ENCODE measurements at places on chromosomes 12 and 14.

DNA sequence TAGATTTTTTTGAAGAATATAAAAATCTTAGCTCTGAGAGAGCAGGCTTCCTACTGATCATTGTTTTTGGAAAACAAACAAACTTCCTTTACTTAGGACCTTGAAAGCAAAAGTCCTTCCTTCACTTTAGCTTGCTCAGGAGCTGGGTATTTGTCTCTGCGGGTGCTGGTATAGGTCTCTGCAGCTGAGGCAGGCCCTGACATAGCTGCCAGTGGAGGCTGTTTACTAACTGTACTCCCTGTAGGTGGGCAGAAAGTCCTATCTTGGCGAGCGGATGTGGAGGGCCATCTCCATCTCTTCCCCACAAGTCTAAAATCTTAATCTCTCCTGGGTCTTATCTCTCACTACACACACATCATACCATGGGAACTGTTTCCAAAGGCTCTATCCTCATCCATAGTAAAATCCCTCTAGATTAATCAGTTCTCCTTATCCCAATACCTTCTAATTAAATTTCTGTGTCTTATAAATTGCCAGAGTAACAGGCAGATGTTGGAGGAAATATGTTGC is 4.1 kb upstream of the MIA2 start:
- no peak for DNase-seq

DNA sequence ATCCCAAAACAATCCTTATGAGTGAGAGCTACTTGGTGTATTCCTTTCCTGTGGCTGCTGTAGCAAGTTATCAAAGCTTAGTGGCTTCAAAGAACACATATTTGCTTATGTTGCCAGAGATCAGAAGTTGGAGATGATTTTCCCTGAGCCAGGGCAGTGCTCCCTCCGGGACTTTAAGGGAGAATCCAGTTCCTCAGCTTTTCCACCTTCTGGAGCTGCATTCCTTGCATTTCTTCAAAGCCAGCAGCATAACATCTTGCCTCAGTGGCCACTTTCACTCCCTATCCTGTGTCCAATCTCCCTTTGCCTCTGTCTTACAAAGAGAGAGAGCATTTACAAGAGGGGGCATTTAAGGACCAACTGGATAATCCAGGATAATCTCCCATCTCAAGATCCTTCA is 33.7 kb downstream of the P2RX7 start:
- no peak for DNase-seq

DNA sequence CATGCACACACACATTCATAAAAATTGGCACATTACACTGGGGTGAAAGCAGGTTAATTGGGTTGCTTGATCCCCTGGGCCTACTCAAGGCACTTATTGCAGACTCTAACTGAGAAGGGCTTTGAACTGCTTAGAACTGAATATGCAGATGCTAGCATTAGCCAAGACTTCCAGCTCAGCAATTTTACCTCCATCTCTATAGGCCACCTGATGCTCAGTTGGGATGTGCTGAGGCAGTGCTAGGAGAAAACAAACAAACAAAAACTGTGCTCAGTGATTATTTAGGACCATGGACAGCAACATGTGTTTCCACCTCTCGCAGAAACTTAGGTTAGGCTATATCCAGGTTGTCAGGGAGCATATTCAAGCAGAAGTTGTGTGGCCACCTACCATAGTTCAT is 124.8 kb upstream of the WSCD2 start:
- no peak for DNase-seq

DNA sequence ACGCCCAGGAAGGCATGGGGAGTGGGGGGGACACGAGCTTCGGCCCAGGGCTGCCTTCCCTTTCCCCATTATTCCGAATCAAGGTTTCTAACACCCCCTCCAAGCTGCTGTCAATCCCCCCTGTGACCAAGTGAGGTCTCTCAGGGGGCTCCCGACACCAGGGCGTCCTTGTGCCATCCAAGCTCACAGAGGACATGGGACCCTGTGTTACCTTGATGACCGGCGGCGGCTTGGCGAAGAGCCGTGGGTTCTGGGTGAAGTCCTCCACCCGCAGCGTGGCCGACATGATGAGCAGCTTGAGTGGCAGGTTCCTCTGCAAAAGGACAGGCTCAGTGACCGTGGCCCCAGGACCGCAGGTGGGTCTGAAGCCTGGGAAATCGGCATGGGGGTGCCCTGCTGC is 20.3 kb downstream of the DHX37 start:
- DNase-seq = no peak

DNA sequence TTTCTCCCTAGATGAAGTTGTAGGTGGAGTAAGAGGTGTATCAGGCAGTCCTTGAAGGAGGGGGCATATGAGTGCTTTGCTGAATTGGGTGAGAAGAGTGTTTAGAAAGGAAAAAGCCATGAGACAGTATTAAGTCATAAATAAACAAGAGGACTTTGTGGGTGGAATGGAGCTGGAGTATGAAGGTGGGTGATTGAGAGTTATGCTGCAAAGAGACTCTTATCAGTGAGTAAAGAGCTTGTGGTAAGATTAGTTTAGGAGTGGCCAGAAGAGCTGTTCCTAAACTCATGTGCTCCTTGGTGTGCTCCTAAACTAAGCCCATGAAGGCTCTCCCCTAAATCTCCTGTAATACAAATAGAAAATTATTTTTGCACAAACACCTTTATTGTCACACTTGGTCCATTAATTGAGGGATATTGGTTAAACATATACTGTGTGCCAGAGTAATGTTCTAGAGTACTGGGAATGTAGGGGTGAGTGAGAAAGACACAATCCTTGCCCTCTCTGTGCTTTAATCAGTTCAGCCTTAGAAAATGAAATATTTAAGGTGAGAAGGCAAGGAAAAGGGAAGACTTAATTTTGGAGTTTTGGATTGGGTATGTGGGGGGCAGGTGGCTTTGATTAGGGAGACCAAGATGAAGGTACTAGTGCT is 9.8 kb downstream of the CHPT1 start:
- no peak for DNase-seq

- DNase-seq = no peak
Measured at GRCh38 chr12:50979369-50980052, 27.2 kb downstream of the HIGD1C start.

DNA sequence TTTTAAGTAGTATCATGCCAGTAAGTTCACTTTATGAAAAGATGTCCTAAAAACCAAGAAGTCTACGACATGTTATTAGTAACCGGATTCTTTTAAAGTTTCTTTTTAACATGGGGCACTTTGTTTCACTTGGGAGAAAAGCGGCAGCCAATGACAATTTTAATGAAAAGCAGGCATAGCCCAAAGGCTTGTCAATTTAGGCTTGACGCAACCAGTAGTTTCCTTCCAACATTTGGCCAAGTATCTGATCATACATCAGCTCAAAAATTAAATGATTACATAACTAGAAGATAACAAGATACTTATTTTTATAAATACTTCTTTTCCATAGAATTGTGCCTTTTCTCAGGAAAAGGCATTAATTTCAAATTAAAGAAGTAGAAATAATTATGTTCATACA is 112.8 kb downstream of the TXNDC16 start:
- no peak for DNase-seq

DNA sequence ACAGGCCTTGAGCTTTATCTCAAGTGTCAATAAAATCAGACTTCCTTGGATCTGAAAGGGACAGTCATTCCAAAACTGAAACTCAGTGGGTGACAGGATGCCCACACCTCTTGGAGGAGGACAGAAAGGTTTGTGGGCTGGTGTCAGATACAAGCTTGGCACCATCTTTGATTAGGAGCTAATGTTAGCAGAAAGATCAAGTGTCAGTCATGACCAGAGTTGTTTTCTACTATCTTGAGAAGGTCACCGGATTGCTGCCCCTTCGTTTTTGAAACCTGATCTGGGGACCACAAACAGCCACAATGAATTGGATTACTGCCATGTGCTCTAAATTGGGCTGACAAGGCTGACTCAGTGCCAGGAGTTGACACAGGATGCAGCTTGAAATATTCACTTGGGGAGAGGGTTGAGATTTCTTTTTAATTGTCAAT is 88.3 kb downstream of the OTOGL start:
- no peak for DNase-seq

GRCh38 chr12:3150308-3150670 is 73.1 kb downstream of the TSPAN9 start:
- no peak for DNase-seq

DNA sequence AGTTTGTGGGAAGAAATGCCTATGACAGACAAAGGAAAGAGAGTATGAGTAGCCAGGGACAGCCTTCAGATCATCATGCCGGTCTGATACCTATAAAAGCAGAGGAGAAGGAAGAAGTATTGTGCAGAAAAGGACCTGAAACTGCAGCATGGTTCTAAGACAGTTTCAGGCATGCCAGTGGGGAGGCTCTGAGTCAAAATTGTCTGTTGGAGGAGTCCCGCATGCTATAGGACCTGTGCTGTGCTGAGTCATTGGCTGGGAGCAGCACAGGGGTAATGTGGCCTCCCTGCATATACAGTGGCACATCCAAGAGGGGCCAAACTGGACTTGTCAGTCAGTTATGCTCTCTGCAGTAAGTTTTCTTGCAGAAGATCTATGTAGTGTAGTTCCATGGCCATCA is 40.7 kb downstream of the NEUROD4 start:
- no peak for DNase-seq

GRCh38 chr12:49233842-49234526 is 30.9 kb upstream of the TUBA1C start:
- DNase-seq = no peak

DNA sequence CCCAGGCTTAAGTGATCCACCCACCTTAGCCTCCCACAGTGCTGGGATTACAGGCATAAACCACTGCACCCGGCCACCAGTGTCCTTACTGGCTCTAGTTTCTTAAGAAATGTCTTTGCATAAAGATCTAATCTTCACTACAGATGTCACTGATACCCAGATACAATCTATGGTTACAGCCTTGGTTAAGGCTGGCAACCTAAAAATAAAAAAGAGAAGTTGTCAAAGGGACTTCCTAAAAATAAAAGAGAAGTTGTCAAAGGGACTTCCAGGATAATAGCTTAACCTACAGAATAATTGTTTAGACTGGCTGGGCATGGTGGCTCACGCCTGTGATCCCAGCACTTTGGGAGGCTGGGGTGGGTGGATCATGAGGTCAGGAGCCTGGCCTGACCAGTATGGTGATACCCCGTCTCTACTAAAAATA is 27.6 kb downstream of the ETFBKMT start:
- no peak for DNase-seq

DNA sequence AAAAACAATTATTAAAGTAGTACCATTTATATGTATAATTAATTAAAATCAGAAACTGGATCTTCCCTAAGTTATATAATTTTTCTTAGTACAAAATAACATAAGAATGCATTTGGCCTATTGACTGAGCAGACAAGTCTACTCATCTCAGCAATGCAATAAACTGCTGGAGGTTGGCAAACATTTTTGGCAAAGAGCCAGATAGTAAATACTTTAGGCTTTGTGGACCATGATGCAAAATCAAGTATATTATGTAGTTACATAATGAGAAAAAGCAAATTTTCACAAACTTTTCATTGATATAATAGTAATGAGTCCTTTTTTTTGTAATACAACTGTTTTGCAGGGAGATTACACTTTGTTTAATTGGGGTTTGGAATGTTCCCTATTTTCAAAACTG is 30.9 kb downstream of the ERGIC2 start:
- no peak for DNase-seq

- no peak for DNase-seq
Measured at GRCh38 chr14:37566811-37567371, 28.2 kb downstream of the FOXA1 start.

DNA sequence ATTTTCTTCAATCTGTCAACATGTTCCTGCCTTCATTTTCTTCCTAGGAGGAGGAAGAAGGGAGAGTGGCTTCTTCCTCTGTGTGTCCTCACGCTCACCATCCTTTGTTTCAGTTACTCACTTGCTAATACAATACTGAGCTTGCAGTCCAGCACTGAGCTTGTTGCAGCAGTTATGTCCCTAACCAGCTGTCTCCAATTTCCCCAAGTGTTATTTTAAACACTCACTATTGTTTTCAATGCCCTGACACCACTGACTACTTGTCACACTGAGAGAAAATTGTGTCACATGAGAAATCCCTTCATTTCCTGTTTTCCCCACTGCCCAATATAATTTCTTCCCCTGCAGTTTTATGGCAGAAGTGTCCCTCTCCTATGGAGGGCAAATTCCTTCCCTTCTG is 53.4 kb downstream of the HSD17B6 start:
- no peak for DNase-seq

- no peak for DNase-seq
Measured at GRCh38 chr12:72148709-72149108, 123.5 kb upstream of the TRHDE start.

- no peak for DNase-seq
Measured at GRCh38 chr12:106831699-106832098, 57.2 kb downstream of the RIC8B start.

- DNase-seq = no peak
Measured at GRCh38 chr14:103833711-103834110, 13.7 kb downstream of the PPP1R13B start.

DNA sequence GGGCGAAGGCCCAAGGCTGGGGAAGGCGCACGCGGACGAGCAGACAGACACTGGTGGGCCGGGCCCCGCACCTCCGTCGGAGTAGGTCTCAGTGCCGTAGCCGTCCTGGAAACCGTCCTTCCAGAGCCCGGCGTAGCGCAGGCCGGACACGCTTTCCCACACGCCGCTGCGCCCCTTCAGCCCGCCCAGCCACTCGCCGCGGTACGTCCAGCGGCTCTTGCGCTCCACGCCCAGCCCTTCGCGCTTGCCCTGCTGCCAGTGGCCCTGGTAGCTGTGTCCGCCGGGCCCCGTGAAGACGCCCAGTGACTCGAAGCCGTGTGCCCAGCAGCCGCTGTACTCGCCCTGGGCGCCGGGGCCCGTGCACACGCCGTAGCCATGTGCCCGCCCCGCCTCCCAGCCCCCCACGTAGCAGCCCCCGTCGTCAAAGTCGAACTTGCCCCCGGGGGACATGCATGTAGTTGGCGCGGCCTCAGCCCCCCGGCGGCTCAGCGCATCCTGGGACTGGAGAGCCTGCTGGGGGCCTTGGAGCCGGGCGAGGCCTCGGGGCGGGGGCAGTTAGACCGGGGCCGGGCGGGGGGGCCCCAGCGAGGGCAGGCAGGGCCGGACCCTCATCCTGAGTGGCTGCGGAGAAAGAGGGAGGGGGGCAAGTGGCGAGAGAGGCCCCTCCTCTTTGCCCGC is 1.4 kb downstream of the JPH4 start:
- no peak for DNase-seq

DNA sequence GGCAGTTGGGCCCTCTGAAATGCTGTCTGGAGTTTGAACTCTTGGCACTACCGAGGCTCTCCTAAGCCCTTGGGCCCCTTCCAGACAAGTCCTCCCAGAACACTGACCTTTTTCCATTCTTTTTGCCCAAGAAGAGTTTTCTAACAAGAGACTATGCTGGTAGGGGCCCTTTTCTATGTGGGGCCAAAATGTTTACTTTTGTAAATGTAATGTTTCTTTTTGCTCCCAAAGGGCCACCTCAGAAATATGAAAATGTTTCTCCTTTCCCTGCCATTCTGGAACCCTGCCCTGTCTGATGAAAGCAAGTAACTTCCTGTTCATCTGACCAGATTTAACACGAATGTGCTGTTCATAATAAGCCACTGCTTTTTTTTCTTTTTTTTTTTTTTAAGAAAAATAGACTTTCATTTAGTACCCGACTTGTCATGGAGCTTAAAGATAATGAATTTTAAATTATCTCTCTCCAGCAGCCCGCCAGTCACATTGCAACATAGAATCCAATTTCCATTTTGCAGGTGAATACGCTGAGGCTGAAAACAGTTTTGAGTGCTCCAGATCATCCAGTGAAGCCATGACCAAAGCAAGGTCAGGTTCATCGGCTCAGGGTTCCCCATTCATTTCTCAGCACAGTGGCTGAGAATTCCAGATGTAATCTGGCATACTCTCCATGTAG is 169.9 kb downstream of the DPF3 start:
- DNase-seq = no peak

- no peak for DNase-seq
Measured at GRCh38 chr12:50603817-50604639, 99.2 kb downstream of the DIP2B start.

- no peak for DNase-seq
Measured at GRCh38 chr12:114226241-114226928, 179.6 kb downstream of the TBX5 start.

Data from liver (tissue), 10 donors.